Fibroblast of lung (primary cell): ENCODE measurements at places on chromosomes 12 and 14.

GRCh38 chr12:54010972-54011664, 2.3 kb downstream of the HOXC8 start:
- DNase-seq: no peak

GRCh38 chr12:121799842-121800693, 3.7 kb upstream of the SETD1B start:
- DNase-seq: peak; percentile 93

- no peak for DNase-seq
These were observed 29.3 kb upstream of the LGALS3 start for GRCh38 chr14:55099756-55100155.

- no peak for DNase-seq
These were observed 11.9 kb downstream of the FBLN5 start for GRCh38 chr14:91935586-91935985.

DNA sequence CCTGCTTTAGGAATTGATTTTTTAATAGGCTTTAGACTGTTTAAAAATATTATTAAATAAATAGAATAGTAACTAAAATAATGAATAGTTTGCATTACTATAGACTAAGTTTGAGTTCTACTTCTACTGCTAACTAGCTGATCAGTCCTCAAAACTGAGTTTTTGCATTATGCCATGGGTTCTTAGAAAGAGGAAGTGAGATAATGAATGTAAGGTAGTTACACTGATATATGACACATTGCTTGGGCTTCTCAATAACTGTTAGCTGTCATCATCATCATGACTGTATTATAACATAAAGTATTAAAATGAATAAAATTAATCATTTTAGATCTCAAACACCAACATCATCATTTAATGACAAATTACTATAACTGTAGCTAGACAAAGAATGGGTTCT, 949.7 kb downstream of the TRHDE start:
- DNase-seq: no peak

- DNase-seq: peak; percentile 12
These were observed 14.0 kb upstream of the PEX5 start for GRCh38 chr12:7175493-7175892.

GRCh38 chr14:66758031-66758613, 250.2 kb downstream of the GPHN start:
- DNase-seq: no peak

DNA sequence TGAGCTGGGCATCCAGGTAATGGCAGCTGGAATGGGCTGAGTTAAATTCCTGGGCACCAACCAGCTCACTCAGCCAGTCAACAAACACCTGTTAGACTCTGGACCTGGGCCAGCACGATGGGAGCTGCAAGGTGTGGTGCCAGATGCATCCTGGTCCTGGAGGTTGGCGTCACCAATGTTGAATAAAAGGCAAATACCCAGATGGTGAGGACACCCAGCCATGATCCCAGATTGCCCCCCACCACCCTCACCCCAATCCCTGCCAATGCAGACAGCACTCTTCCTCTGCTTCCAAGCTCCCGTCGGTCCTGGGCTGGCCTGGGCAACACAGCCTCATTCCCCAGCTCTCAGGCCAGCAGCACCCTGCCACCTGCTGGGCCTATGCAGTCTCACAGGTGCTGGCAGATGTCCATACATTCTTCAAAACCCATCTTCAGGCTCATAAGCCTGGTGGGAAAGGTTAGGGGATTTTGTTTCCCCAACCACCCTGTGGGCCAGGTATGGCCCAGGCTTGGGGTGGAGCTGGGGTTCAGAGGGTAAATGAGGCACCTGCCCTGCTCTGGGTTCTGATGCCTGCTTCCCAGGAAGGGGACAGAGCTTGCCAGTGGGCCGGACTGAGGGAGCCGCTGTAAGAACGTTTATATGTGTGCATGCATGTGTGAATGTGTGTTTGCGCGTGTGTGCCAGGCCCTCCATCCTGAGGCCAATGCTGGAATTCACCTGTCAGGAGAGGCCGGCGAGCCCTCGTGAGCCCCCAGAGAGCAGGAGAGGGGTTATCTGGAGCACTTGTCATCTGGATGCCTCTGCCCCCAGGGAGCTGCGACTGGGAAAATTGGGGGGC, 58.0 kb downstream of the LGMN start:
- peak; percentile 54 for DNase-seq

- DNase-seq: peak; percentile 64
These were observed 113.5 kb upstream of the VASH1 start for GRCh38 chr14:76647697-76648298.

GRCh38 chr12:105409801-105410471, 79.4 kb downstream of the C12orf75 start:
- peak; percentile 50 for DNase-seq

GRCh38 chr12:42299392-42300308, 26.2 kb downstream of the ZCRB1 start:
- DNase-seq: peak; percentile 82

DNA sequence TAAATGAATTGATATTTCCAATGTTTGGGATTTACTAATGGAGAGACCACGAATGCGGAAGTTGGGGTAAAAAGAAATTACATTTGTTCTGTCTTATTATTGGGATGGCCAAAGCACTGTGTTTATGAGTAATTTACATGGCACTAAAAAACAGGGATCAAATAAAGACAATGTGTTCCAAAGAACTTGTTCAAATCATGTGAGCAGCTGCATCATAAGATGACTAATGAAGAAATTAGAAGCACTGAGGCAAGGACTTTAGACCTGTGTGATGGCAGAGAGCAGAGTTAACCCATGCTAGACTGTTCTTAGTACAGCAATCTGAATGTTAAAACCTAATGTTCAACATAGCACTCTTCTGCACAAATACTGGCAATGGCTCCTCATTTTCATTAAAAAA, 34.3 kb upstream of the DCN start:
- DNase-seq: no peak

GRCh38 chr14:93683226-93683625, 105.1 kb downstream of the PRIMA1 start:
- DNase-seq: no peak

GRCh38 chr14:83300476-83301064, 1766.9 kb upstream of the SEL1L start:
- peak; percentile 60 for DNase-seq

GRCh38 chr14:64639340-64639821, 64.8 kb upstream of the PLEKHG3 start:
- peak; percentile 85 for DNase-seq

DNA sequence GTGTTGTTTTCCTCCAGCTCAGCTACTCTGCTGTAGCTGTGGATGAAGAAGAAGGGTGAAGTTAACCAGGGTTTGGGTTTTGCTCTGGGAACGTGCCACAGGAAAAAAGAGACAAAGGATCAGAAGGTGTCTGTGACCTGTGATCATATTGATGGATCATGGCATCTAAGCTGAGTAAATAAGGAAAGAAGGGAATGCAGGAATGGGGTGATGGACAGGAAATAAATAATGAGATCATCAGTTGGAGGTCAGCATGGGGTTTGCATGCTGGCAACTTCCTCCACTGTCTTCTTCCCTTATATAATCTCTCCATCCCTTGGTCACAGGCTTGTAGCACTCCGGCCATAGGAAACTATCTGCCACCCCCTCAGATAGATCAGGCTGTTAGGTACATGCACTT, 430.3 kb upstream of the PDE3A start:
- no peak for DNase-seq

DNA sequence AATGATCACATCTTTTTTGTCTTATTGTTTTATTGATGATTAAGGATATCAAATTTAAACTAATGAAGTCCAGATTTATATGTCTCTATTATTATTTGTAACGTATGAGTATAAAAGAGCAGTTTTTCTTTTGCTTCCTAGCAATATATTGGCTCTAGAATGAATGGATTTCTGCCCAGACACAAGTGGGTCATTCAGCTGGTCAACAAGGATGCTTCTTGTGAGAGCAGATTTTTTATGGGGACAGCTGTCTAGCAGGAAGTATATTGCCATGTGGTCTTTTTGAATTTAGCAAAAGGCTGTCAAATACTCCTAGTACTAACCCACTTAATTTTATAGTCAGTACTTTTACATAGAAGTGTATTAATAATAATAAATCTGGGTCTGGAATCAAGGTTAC, 1071.1 kb upstream of the FLRT2 start:
- DNase-seq: no peak

- DNase-seq: no peak
These were observed 62.1 kb downstream of the VWF start for GRCh38 chr12:6062395-6062756.

GRCh38 chr14:102215576-102216250, 76.0 kb downstream of the WDR20 start:
- DNase-seq: peak; percentile 31

GRCh38 chr12:57611108-57611826, at the start of gene ARHGEF25:
TSS of gene ARHGEF25 (plus strand) at chr12:57611435. CDS start at chr12:57611895, 460 bp downstream.
- peak; percentile 66 for DNase-seq

DNA sequence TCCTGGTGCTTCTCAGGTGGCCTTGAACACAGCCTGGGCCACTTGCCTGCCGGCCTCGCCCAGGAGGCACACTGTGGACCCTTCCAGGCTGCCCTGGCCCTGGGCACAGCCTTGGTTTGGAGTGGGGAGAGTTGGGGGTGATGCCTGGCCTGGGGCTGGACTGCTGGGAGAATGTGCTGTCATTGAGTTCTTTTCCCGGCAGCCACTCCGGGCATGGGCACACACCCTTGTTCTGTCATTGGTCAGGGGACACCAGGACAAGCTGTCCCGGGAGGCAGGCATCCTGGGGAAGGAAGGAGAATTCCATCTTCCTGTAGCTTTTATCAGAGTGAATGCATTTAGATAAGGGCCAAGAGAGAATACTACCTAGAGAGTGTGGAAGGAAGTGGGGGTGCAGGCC, 61.8 kb upstream of the RIN3 start:
- no peak for DNase-seq

- peak; percentile 7 for DNase-seq
These were observed 222.7 kb upstream of the PLXNC1 start for GRCh38 chr12:93925585-93926205.

DNA sequence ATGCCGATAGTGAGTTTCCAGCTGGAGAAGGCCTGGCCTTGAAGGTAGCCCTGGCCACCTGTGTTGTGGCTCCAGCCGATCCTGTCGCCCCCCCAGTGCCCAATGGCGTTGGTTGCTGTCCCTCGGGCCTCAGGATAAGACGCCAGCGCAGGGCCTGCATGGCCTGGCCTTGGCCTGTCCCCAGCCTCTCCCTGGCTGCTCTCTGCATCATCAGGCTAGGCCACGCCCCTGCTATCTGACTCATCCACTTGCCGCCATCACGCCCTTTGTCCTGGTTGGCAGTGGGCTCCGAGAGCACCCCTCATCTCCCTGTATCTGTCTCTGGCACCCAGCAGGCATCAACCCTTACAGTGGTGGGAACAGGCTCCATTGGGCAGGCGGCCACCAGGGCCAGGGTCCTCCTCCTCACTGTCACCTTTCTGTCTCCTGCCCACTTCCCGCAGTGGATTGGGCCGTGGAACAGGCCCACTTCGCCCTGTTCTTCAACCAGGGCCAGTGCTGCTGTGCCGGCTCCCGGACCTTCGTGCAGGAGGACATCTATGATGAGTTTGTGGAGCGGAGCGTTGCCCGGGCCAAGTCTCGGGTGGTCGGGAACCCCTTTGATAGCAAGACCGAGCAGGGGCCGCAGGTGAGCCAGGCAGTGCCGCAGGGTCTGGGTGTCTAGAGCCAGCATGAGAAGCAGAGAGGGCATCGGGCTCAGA, 25.6 kb downstream of the ALDH2 start:
- peak; percentile 40 for DNase-seq

- no peak for DNase-seq
These were observed 1178.0 kb downstream of the VRK1 start for GRCh38 chr14:97975216-97975615.

DNA sequence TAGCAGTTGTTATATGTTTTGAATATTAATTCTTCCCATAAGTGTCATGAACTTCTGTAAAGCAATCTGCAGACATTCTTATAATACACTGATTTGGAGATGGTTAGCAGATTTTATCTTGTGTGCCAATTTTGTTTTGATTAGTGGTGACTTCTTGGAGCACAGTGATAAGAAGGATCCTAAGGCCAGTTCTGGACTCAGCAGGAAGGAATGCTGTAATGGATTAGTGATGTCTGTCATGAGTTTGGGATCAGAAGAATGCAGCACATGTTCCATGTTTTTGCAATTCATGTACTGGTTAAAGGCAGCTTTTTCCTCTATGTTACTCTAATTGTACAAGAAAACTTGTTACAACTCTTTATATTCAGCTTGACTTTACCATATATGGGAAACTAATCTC, 91.5 kb downstream of the UNC79 start:
- DNase-seq: no peak

GRCh38 chr12:113054948-113055486, 1.5 kb upstream of the DTX1 start:
- DNase-seq: no peak

DNA sequence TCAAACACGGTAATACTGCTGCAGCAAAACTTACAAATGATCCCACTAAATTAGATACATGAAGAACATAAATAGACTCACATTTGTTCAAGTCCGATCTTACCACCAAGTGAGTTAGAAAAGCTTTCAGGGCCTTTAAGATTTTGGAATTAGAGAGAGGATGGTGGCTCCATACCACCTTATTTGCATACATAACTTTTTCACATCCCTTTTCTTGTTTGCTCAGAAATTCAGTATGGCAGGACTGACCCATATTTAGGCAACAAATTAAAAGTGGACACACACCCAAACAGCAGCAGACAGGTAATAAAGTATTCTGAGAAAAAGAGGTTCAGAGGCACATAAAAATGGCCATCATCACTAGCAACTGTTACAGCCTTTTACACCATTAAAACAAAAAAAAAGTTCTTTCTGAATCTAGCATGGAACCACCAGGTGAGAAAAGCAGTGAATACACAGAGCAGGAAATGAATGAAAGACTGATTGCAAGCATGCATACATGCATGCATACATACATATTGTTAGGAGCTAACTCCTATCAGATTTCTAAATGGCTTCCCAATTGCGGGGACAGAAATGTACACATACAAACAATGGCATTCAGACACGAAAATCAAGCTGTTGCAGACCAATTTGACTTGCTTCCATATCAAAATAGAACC, 23.3 kb downstream of the STXBP6 start:
- DNase-seq: no peak

GRCh38 chr12:98674841-98675240, 29.8 kb downstream of the APAF1 start:
- DNase-seq: no peak

DNA sequence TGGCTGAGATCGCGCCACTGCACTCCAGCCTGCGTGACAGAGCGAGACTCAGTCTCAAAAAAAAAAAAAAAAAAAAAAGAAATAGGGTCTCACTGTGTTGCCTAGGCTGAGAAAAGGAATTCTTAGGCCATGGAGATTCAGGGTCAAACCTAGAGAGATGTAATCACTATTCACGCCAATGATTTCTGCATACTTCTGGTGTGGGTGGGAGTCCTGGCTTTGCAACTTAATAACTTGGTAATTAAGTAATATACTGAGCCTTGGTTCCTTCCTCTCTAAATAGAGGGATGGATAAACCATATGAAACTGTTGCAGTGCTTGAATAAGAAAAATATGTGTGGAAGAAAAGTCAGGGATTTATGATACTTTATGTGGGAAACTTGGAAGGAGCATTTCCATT, 2.7 kb downstream of the ZNF410 start:
- DNase-seq: no peak
